Karpas-422 (cell line): ENCODE measurements at places on chromosomes 3 and 15. TPM values are rescaled to one million over a fixed set of nuclear protein-coding genes. Genes with fewer than 3 reads are reported as not detected.
A peak's percentile ranks its signal among the peaks of the same experiment; 100 is the strongest.

Gene HESX1
- total RNA-seq: 1.0 and 3.4 TPM in 2 replicates

Gene AP3B2
- total RNA-seq: 3.0 TPM in 1 of 2 replicates, not detected in the other

GRCh38 chr3:45223889-45224727 is 2.0 kb downstream of the TMEM158 start:
- DNase-seq: no peak

DNA sequence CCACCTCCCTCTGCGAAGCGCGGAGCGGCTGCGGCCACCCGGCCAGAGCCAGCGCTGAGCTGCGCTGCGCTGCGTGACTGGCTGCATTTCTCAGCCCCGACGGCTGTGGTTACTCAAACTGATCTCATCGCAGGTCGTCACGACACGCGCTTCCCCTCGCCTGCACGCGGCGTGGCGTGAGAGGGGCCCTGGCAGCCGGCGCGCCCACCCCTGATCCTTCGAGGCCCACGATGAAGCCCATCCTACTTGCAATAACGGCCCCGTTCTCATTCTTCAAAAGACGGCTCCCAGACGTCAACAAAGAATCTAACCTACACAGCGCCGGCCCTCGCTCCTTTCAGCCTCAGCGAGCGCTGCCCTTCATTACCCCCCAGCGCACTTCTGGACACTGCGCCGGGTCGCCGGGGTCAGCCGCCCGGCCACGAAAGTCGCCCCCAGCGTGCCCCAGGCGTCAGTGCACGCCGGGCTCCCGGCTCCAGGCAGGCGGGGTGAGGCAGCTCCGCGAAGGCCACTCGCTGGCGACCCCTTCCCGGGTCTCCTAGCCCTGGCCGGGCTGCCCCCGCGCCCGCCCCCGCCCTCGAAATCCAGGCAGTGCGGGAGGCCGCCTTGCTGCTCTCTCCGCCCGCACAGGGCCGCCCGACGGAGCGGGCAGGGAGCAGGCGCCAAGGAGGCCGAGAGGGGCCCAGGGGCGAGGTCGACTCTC is 9.9 kb upstream of the LEKR1 start:
- no peak for DNase-seq

Gene AHSG
- total RNA-seq: not detected in 2 replicates

Gene RNF13
- total RNA-seq: 58.4 and 161 TPM in 2 replicates

Gene XCR1
- total RNA-seq: not detected in 2 replicates

Gene CCR9
- total RNA-seq: not detected in 2 replicates

DNA sequence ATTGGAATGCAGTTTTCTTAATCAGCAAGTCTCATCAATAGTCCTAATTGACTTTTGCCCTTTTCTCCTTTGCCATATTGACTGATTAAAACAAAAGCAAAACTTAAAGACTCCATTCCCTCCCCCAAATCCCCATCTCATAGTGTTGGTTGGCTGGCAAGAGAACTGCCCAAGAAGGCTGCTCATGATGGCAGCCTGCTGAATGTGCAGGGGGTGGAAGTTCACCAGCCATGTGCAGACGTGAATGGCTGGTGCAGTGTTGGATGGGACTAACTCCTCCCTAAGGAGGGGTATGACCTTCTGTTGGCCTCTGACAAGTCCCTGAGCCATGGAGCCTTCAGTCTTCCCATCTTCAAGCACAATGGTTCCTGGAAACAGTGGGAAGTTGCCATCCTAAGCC is 7.0 kb downstream of the SMAD3 start:
- no peak for DNase-seq

DNA sequence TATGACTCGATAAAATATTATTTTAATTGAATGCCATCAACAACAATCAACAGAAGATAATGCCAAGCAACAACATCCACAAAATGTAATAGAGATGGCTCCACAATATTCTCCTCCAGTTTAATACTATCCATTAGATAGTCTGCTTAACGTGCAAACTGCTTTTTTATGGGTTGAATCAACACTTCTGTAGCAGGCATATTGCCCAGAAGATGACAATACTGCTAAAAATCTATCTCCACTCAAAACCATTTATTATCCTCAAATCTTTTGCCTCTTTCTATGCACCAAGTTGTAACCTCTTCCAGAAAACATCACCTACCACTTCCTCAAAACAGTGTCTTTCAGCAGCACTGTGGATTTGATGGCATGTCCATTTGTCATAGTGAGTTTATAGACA is 295.7 kb upstream of the LMCD1 start:
- no peak for DNase-seq

DNA sequence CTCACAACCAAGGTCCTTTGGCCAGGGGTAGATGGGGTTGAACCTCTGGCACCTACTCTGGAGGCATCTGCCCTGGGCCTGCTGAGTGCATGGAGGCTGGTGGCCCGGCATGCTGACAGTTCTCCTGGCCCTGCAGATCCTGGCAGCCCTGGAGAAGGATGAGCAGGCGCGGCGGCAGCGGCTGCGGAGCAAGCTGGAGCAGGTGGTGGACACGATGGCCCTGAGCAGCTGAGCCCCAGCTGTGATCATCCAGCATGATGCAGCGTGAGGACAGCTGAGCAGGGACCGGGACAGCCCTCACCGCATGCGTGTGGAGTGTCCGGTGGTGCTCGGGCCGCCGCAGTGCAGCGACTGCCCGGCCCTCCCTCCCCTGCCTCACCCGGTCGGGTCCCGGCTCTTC is 50.9 kb downstream of the PLXNA1 start:
- no peak for DNase-seq

- DNase-seq: no peak
Observed at GRCh38 chr15:74131628-74132413, 1.4 kb downstream of the ISLR2 start.

Gene NLGN1
- total RNA-seq: not detected in 2 replicates

- no peak for DNase-seq
Observed at GRCh38 chr15:98390946-98391530, 257.3 kb upstream of the IGF1R start.

Gene FAH
- 38.8 and 57.0 TPM in 2 replicates for total RNA-seq

Gene TNFSF10
- not detected in 2 replicates for total RNA-seq

GRCh38 chr3:31614162-31614921 is 81.6 kb downstream of the STT3B start:
- no peak for DNase-seq

Gene IGSF10
- total RNA-seq: 0.07 TPM in 1 of 2 replicates, not detected in the other

Gene PTPRG
- total RNA-seq: 0.47 TPM in 1 of 2 replicates, not detected in the other

Gene DNAH12
- 0.43 TPM in 1 of 2 replicates, not detected in the other for total RNA-seq

DNA sequence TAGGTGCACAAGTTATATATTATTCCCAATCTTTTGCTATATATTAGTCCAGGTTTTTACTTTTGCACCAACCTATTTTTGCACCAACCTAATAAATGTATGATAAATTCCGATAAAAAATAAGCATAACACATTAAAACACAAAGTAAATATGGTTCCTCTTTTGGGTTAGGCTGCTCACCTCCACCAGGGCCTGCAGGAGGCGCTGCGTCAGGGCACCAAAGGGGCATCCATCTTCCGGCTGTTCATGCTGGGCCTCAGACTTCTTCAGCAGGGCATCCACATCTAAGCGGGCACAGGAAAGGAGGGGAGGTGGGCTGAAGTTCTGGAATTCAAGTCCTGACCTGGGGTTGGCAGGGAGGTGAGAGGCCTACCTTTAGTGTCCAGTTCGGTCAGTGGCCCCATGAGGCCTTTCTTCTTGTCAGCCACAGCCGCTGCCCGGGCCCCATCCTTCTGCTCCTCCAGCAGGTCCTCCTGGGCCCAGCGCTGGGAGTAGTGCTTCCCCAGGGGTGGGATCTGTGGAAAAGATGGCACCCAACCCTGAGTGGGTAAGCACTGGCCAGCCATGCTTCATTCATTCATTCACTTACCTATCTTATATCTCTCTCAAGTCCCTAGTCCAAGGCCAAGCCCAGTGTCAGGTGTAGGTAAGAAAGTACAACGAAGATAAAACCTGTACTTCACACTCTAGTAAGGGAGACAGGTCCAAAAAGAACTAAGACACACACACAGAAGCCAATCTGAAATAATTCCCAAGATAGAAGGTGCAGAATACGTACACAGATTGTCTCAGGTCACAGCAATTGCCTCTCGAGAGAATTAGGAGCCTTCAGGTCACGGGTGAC is 5.2 kb downstream of the TADA3 start:
- peak; percentile 76 for DNase-seq

- no peak for DNase-seq
Observed at GRCh38 chr3:15284121-15284889, 48.1 kb downstream of the SH3BP5 start.

DNA sequence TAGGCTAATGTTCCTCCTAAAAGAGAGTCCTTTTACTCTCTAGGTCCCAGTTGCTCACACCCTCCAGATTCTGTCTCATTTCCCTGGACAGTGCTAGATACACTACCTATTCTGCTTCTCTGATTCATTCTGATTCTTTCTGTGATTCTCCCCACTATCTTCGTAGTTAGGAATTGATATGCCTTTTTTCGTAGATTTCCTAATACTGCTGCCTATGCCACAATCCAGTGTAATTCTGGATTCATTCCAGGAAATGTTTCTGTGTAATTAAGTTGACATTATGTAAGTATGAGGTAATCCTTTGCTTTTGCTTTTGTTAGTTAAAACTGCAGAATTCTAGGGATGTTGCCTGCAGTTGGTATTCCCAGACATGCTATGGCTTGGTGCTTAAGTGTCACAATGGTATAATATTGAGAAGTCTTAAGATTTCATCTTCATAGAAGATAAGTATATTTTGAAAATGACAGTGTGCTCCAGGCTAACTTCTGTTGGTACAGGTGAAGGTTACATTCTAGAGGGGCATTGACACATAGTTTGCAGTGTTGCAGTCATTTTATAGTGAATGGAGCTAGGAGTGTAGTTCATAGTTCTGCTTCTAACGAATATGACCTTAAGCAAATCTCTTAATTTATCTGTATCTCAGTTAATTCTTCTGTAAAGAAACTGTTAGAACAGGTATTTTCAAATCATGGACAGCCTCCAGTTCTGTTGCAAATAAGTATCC is 54.3 kb downstream of the RIOX2 start:
- DNase-seq: no peak

DNA sequence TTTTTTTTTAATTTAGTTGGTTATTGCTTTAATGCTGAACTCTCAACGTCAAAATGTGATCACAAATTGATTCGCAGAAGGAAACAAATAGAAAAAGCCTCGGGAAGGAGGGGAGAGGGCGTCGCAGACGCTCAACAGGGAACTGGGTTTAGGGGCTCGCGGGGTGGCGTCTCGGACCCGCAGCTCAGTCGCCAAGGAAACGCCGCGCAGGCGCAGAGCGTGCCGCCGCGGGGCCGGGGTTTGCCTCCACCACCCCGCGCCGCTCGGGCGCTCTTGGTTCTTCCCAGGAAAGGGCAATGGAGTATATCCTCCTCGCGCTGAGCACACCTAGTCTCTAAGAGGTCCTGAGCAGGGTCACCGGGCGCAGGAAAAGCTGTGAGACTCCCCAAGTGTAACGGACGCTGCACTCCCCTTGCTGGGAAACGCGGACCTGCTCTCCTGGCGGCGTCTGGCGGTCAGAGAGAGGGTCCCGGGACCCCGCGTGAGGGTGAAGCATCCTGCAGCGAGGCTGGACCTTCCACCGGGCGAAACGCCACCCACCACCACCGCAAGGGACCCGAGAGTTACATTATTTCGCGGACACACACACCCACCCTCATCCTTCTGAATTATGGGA is 753 bp downstream of the PLCH1 start:
- DNase-seq: peak; percentile 80
